ENCODE measurements at places on chromosomes 7 and 10.

DNA sequence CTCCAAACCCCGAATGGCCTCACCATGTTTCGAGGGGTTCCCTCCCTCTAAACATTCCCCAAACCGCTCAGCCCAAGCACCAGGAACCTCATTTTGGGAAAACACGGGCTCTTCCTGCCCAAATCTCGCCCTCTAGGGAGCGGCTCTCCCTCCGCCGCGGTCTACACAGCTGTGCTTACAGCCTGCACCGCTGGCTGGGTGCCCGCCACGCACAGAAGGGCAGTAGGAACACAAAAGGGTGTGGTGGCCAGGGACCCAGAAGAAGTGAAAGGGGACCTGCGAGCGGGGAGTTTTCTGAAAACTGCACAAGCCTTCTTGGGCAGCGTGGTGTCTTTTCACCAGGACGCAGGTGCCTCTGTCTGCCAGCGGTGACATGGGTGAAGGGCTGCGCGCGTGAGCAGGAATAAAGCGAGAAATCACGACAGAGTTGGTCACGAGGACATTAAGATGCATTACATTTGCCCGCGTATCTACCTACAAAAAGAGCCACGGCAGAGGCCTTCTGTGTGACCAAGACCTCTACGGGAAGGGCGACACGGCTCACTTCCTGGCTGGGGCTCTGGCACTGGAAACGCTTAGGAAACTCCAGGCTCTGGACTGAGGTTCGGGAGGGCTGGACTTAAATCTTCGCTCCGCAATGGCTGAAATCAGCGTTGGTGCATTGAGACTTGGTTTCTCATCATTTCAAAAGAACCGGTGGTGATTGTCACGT is 171.7 kb downstream of the LSM5 start:
- DNase-seq: no peak

DNA sequence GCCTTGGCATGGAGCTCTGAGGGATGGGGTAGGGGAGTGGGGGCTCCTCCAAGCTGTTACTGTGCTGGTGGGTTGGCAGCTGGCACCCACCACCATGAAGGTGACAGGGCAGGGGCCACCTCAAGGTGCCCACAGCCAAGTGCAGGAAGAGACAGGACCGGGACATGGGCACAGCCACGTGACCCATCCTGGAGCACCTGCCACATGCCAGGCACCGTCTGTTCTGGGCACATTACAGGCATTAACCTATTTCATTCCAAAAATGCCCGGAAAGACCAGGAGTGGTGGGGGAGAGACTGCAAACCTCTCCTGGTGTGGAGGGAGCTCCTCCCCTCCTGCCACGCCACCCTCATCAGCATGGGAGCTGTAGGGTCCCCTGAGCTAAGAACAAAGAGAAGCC is 56.7 kb downstream of the CAMK2B start:
- no peak for DNase-seq

DNA sequence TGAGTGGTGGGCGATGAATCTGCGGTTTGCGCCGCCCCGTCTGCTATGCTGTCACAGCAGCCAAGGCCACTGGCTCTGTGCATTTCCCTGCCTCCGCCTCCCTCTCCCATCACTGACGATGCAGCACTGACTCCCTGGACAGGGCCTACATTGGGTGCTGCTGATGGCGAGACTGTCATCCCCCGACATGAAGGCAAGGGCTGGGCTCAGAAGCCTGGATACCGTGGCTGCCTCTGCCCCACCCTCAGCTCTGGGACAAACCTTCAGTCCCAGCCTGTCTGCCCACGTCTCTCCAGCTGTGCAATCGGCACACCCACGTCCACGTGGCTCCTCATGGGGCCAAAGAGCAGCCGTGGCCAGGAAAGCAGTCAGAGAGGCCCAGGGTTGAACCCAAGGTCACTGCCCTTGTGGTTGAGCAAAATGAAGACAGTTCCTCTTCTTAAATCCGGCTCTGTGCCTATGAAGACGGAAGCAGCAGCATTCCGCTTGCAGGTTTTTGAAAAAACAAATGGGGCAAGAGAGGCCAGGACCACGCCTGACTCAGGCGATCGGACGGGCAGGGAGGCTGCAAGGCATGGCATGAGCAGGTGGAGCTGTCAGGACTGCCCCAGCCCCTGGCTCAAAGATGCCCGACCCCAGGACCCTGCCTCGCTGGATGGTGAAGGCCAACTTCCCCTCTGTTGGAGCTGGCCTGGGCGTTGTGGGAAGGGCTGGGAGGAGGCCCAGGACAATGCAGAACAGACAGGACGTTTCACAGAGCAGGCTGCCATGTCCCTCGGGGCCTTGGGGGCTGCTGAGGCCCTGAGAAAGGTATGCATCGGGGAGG is 517.5 kb downstream of the DNAJB6 start:
- no peak for DNase-seq

- no peak for DNase-seq
These were observed 142.1 kb downstream of the NEURL1 start for GRCh38 chr10:103635580-103635979.

GRCh38 chr7:8638076-8638475 is 204.7 kb downstream of the NXPH1 start:
- no peak for DNase-seq

- peak; percentile 57 for DNase-seq
These were observed 10.6 kb upstream of the GRB10 start for GRCh38 chr7:50793120-50793946.

- DNase-seq: no peak
These were observed 119.3 kb upstream of the ZNF746 start for GRCh38 chr7:149616898-149617297.

DNA sequence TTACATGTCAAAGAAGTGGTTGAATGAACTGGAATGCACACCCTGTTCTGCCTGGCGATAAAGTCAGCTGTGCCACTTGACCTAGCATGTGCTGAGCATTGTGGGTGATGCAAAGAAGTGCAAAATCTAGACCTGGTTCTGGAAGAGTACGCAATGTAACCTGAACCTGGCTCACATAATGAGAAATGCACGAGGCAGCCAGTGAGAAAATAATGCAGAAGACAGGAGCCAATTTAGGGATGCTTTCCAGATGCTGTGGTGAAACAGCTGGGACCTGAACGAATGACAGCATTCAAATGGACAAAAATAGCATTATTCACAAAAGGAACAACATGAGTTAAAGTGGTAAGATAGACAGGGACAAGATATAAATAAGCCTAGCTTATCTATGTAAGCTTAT is 402.6 kb downstream of the SORCS1 start:
- DNase-seq: no peak

- DNase-seq: peak; percentile 71
These were observed 60.4 kb upstream of the ADO start for GRCh38 chr10:62744136-62744535.

- DNase-seq: no peak
These were observed 535.5 kb downstream of the ATRNL1 start for GRCh38 chr10:115628616-115629015.

DNA sequence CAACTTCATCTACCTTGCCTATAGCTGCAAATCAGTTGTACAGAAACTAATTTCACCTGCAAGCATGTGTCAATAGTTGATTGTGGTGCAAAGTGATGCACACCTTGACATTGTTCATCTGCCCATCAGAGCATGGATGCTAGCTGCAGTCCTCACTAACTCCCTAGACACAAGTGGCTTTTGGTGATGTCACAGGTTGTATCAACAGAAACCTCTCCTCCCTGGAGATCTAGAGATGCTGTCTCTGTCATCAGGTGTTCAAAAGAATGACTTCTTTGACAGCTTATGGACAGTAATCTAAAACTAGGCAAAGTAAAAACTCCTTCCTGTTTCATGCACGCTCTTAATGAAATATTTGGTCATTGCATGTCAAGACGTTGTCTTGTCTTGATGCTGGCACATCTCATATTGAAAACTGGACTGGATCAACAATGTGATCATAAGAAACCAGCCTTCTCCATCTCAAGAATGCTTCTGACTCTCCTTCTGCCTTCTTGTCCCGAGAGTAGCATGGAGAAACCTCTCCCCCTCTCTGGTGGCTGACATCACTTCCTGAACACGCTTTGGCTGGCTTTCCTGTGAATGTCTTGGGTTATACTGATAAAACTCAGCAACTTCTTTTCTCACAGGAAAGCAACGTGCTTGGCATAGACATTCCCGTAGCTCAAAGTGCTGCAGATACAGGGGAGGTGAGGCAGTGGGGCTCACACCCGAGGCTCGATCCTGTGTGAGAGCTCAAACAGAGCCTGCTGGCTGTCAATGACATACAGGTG is 176.2 kb upstream of the CDCA7L start:
- DNase-seq: peak; percentile 10

DNA sequence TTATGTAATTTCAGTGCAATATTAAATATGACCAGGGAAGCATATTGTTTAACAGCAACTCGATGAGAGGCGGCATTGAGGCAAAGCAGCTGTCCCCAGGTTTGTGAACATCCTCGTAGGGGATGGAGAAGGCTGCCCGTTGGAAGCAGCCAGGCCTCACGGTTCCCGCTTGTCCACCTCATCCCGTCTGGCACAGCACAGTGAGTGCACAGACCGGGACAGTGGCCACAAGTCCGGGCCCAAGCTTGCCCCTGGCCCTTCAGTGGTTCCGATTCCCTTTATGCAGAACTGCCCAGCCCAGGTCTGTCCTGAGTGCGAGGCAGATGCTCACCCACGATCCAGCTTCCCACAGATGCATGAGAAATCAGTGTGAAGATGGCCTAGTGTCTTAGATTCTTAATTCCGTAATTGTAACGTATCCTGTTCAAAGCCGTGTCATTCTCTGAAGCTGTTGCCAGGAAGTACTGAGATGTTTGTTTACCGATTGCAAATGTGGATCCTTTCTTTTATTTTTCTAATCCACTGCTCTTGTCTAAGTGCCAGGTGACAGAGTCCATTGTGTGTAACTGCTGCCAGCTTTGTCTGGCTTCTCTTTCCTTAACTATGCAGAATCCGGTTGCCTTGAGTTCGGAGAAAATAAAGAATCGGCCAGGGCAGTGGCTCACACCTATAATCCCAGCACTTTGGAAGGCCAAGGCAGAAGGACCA is 35.5 kb downstream of the PFKP start:
- DNase-seq: no peak

- DNase-seq: no peak
These were observed 36.0 kb upstream of the FRMD4A start for GRCh38 chr10:14366760-14367159.

- DNase-seq: no peak
These were observed 186.8 kb downstream of the COBL start for GRCh38 chr7:51129527-51130472.

DNA sequence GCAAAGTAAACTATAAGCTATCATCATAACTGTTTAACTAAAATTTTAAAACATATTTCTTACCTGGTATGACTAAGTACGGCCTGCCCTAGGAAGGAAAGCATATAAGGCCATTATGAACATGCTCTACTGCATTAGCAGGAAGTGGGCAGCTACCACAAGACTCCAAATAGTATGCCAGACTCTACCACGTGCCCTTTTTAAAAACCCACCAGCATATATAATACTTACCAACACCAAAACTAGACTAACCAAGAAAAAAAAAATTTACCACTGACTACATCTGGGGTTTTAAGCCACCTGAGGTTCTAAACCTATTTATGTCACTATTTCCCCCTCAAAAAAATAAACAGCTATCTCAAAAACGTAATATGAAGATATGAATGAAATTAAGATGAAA is 30.1 kb downstream of the NUDCD3 start:
- no peak for DNase-seq

DNA sequence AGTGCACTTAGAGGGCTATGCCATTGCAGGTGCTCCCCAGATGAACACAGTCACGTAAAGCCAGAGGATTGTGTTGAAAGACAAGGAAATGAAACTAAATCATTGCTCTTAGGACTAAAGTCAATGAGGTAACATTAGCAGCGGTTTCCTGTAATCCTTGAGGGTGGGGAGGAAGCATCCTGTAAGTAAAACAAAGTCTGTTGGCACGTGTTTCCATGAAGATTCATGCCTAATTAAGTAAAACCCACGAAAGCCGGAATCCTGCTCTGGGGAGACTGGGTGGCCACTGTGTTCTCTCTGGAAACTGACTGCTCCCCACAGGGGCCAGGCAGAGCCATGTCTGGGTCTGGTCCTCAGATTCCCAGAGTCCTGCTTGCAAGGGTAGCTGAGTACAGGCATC is 18.3 kb downstream of the STEAP1B start:
- peak; percentile 49 for DNase-seq

- DNase-seq: no peak
These were observed 103.8 kb downstream of the SORBS1 start for GRCh38 chr10:95457319-95457886.

- DNase-seq: no peak
These were observed 71.1 kb upstream of the CCDC6 start for GRCh38 chr10:59977486-59977885.

DNA sequence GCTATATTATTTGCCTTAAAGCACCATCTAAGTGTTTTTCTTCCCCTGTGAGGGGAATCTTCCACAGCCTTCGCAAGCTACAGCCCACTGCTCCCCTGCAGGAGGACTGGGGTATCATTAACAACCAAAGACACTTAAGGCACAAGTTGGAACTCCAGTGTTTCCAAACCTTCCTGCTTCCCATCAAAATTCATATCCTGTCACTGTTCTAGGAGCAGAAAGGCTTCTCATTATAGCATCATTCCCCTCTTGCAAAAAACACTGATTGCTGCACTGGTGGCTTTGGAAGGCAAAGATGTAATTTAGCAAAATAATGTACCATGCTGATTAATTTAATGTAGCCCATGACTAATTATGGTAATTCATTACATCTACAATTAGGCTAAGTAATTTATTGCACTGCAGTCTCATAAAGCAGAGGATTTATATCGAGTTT is 207.2 kb downstream of the SKAP2 start:
- no peak for DNase-seq

DNA sequence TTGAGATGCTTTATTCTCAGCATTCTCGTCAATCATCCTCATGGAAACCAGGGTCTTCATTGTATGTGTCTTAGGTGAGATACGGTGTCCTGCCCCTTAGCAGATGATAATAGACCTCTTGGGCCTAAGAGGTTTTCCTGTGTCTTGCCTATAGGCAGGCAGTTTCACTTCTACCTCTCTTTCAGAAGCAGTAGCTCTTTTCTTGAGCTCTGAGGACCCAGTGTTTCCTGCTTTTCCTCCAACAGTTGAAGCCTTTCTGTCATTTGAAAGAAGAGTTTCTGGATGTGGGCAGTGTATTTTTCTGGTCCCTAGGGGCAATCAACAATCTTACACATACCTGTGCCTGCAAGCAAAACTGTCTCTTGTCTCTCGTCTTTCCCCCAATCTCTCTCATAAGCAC is 1550.3 kb upstream of the LRRTM3 start:
- no peak for DNase-seq

DNA sequence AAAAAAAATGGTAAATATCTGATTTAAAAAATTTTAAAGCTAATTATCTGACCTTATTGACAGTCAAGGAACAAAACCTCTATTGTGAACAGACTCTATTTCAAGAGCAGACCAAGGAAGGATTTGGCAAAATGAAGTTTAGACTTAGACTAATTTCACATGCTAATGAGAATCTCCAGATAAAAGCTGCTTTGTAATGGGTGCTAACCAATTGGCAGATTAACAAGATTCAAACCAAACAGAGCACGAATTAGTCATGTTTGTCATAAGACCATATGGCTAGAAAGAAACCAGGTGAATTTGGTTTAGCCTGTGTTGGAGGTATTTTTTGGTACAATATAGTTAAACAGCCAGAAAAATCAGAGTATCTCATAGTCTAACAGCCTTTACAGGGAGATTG is 429.1 kb upstream of the NFE2L3 start:
- no peak for DNase-seq

- DNase-seq: peak; percentile 62
These were observed 826.5 kb downstream of the TNS3 start for GRCh38 chr7:46755120-46756034.

Data from ELR (cell line).